ENCODE measurements at places on chromosomes 6 and 20. TPM values are rescaled to one million over a fixed set of nuclear protein-coding genes. Genes with fewer than 3 reads are reported as not detected.

- ATAC-seq, result peak; percentile 31
These were observed 195.1 kb upstream of the SGK1 start for GRCh38 chr6:134512981-134513391.

DNA sequence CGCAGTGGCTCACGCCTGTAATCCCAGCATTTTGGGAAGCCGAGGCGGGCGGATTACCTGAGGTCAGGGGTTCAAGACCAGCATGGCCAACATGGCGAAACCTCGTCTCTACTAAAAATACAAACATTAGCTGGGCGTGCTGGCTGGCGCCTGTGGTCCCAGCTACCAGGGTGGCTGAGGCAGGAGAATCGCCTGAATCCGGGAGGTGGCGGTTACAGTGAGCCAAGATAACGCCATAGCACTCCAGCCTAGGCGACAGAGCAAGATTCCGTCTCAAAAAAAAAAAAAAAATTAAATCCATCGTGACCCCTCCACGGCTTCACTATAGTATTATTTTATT is 1.2 kb upstream of the CPNE1 start:
- no peak for ATAC-seq

- ATAC-seq, result no peak
These were observed 5.2 kb downstream of the HIVEP1 start for GRCh38 chr6:12017263-12017662.

Gene PREX1
- 16.3 TPM for total RNA-seq

Gene RWDD1
- total RNA-seq, result 77.3 TPM

DNA sequence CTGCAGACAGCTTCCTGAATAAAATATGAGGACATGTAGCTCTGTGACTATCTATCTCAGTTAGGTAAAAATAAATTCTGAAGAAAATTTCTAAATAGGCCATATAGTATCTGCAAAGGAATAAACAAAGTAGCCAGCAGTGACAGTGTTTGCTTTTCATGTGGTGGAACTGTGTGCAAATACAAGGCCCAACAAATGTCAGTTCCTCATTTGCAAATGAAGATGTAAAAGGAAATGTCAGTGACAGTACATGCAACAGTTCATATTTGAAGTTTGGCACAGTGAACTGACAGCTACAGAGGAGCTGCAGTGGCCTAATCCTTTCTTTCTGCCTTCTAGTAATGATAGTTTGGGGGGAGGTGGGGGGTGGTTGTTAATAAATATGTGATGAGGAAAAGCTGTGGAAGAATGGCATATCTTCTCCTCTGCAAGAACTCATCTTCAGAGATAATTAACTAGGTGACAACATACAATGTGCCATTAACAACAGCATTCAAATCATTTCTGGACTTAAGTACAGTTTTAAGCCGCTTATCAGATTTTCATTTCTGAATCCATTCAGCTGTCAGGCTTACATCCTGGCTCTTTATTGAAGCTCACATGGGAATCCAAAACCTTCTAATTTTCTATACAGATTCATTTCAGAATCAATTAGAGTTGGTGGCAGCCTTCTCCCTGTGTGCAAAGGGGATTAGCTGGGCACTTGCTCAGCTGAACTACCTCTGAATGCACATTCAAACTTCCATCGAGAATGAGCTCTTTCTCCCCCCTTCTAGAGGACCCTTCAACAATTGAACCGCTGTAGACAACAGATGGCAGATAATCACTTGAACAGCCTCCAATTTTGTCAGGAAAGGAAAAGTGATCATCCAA is 1059.0 kb upstream of the EPHA7 start:
- no peak for ATAC-seq

GRCh38 chr6:156853733-156854132 is 76.6 kb downstream of the ARID1B start:
- ATAC-seq, result no peak

Gene ABHD16B
- total RNA-seq, result not detected

Gene GRM1
- total RNA-seq, result not detected

GRCh38 chr6:44115866-44116265 is 11.4 kb downstream of the MRPL14 start:
- no peak for ATAC-seq

DNA sequence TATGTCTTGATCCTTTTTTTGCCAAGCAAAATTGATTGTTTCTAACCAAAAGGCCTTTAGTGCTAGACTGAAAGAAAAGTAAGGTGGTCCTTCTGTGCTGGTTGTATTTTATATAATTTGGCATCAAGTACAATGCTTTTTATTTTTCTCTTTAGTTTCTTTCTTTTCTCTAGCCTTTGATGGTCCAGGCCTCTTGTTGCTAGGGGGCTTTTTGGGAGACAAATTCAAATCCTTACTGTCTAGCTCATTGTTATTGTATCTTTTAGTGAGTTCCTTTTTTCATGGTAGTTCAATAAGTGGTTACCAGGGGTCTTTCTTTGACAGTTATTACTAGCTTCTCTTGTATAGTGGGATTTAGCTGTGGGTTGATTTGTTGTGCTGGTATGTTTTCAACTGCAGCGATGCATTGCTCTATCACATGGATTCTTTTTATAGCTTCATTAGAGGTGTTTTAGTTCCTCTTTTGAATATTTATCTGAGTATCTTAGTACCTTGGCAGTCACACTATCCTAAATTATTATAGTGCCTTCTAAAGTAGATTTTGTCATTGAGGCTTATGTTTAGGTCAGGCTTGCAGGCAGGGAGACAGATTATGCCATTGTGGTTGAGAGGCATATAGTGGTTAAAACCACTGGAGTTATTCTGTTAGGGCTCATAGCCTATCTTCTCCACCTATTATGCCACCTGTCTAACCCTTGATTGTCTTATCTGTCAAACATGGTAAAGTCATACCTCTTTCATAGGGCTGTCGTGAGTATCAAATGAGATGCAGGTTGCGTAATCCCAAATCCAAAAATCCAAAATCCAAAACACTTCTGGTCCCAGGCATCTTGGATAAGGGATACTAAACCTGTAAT is 49.5 kb downstream of the KCNS1 start:
- ATAC-seq, result no peak

DNA sequence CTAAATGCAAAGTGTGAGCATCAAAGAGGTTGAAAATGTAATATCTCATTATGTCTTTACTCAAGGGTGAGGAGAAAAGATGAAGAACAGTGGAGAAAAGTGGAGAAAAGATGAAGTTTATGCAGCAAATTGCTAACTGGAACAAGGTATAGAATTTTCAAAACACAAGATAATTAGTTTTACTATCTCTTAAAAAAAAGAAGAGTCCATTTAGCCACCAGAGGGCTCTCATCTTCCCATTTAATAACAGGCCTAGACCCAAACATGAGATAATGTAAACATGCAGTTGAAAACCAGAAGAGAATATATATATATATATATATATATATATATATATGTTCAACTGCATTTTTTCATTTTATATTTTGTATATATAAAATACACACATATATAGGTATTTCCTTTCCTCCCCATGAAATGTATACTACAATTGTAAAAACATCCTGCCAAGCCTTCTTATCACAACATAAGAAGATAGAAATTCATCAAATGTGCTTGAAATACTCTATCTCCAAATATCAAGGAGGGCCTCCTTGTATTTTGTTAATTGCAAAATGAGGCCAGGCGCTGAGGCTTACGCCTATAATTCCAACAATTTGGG is 78.4 kb downstream of the ADTRP start:
- ATAC-seq, result no peak

DNA sequence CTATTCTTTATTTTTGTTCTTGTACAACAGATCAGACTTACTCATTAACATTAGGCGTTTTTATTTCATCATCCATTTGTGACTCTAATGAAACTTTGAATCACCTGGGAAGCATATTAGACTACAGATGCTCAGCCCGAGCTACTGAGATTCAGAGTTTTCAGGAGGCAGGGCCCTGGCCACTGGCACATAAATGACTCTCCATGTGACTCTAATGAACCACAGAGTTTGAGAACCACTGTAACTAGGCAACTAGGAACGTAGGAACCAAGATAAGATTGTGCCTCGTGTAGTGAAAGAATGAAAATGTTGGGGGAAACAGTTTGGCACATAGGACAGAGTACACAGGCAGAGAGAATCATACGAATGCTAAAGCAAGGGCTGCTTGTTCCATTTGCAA is 405.9 kb upstream of the BTBD3 start:
- no peak for ATAC-seq

GRCh38 chr6:82795940-82796339 is 269.7 kb downstream of the UBE3D start:
- ATAC-seq, result no peak

- peak; percentile 44 for ATAC-seq
These were observed 626 bp upstream of the CDK5RAP1 start for GRCh38 chr20:33401921-33402369.

GRCh38 chr6:154414021-154414813 is 57.6 kb upstream of the IPCEF1 start:
- ATAC-seq, result no peak

- no peak for ATAC-seq
These were observed 3.0 kb downstream of the CDH4 start for GRCh38 chr20:61254881-61255626.

Gene RHAG
- 0.27 TPM for total RNA-seq

DNA sequence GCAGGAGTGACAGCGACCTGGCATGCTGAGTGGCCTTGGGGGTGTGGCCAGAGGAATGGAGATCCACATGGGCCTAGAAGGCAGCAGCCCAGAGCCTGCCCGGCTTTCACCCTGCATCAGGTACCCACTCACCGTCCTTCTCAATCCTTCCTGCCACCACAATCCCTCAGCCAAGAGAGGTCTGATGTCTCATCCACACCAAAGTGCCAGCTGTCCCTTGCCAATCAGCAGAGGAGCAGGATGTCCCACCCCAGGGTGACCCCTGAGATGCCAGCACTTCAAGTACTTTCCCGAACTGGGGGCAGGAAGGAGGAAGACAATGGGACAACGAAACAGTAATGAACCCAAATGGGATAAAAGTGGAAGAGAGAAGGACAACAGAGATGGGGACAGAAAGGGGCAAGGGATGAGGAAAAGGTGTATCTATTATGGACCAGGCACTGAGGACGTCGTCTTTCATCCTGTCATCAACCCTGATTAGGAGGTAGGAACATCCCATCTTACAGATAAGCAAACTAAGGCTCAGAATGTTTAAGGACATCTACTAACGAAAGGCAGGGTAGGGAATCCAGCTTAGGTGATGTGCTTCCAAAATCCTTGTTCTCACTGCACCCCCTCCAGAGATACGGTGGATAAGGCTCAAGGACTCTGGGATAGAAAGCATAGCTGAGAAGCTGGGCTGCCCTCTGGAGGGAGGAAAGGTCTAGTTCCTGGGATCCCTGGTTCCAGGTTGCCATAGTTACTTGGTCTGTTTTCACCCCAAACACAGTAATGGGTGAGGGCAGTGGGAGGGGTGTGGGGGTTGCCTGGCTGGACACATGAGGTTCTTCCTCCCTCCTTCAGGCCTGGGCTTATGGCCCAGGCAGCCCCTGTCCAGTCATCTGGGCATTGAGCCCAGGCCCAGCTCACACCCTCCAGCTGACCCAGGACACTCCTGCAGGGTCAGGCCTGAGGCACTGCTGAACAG is 4.5 kb upstream of the TNXB start:
- peak; percentile 87 for ATAC-seq

Gene SLC25A27
- 81.4 TPM for total RNA-seq

Gene ULBP2
- 0.74 TPM for total RNA-seq

- ATAC-seq, result no peak
These were observed 377.1 kb downstream of the ADGRB3 start for GRCh38 chr6:69012211-69012610.

- ATAC-seq, result no peak
These were observed 26.1 kb upstream of the IPCEF1 start for GRCh38 chr6:154382740-154383139.

- no peak for ATAC-seq
These were observed 9.4 kb downstream of the CTNNBL1 start for GRCh38 chr20:37703035-37703845.

Gene SULF2
- 42.5 TPM for total RNA-seq

Gene FOXS1
- 2.3 TPM for total RNA-seq

DNA sequence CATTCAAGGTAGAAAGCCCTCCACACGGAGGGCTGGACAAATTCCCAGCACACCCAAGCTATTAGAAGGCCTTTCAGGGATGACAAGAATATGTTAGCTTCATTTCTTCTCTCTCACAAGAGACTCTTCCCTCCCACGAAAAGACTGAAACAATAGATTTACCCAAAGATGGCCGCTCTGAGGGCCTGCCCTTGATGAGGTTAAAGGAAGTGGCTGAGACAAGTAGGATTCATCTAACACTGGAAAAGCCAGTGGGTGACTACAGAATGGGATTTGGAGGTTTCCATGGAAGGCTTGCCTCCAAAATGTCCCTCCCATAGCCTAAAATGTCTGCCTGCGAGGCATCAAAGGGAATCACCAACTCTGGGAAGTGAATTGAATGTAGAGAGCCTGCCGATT is 277.6 kb downstream of the CLIC5 start:
- no peak for ATAC-seq

Gene TBC1D32
- 1.7 TPM for total RNA-seq

Gene SMOC2
- 45.8 TPM for total RNA-seq

- no peak for ATAC-seq
These were observed 34.5 kb upstream of the CEP85L start for GRCh38 chr6:118685823-118686449.

GRCh38 chr6:162100096-162100495 is 627.5 kb downstream of the PRKN start:
- ATAC-seq, result no peak

- ATAC-seq, result no peak
These were observed 36.1 kb downstream of the C6orf132 start for GRCh38 chr6:42106112-42107023.

DNA sequence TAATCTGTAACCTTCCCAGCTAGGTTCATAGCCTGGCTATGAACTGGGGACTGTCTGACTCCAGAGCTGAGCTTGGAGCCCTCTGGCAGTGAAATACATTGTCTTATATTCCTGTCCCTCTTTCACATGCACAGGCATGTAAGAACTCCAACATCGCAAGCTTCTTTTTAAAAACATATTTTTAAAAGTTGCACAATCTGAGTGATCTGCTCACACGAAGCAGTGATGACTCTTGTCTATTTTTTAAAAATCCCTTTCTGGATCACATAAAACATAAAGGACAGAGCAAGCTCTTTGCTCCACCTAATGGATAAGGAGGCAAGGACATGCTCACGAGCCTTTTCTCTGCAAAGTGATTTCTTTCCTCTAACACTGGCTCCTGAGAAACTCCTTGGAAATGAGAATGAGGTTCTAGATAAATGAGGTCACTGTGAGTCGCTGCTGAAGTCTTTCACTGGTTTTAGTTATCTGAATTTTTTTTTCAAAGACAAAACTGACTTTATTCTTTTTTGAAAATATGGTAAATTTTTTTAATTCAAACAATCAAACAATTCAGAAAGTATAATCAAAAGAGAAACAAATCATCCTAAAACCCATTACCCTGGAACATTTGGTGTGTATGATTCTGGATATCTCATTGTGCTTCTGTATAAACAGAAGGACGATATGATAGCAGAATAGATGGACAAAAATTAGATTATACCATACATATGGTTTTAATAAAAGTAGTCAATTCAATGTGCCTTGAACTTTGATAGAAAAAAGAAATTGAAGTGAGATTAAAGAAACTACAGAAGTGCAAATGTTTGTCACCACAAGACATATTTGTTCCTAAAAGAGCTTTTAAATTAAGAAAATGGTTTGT is 30.8 kb downstream of the IL20RA start:
- ATAC-seq, result peak; percentile 88

Gene DNMT3B
- 0.47 TPM for total RNA-seq

Gene SPDEF
- not detected for total RNA-seq

GRCh38 chr6:22467645-22468044 is 101.7 kb upstream of the HDGFL1 start:
- ATAC-seq, result no peak
